GM23338 (cell line): ENCODE measurements at places on chromosomes 11 and 22. TPM values are rescaled to one million over a fixed set of nuclear protein-coding genes. Genes with fewer than 3 reads are reported as not detected.

- H3K4me1 ChIP-seq: peaks cover 36% of the 10 kb centered on the region
- H3K4me3 ChIP-seq: no peak overlapping the region
- H3K27me3 ChIP-seq: no peaks in the 10 kb centered on the region
- peak overlapping the region; percentile 4; the same call in 1 of the 2 replicates for H3K27ac ChIP-seq
Measured at GRCh38 chr11:120398132-120398531, 61.9 kb downstream of the ARHGEF12 start.

DNA sequence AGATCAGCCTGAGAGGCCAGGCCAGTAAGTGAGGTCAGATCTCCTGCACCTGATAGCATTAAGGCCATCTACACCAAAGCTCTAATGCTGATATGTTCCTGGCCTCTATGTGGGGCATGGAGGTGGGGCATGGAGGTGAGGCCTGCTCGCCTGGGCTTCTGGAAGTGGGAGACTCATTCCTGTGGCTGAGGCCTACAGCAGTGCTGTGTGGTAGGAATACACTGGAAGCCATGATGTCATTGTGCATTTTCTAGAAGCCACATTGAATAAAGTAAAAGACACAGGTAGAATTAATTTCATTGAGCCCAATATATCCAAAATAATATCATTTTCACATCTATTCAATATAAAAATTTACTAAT, 2.7 kb downstream of the PNPLA3 start:
- H3K4me1 ChIP-seq: peaks cover 20% of the 10 kb centered on the region
- no peak overlapping the region for H3K4me3 ChIP-seq
- no peak for DNase-seq
- no peaks in the 10 kb centered on the region for H3K27me3 ChIP-seq

DNA sequence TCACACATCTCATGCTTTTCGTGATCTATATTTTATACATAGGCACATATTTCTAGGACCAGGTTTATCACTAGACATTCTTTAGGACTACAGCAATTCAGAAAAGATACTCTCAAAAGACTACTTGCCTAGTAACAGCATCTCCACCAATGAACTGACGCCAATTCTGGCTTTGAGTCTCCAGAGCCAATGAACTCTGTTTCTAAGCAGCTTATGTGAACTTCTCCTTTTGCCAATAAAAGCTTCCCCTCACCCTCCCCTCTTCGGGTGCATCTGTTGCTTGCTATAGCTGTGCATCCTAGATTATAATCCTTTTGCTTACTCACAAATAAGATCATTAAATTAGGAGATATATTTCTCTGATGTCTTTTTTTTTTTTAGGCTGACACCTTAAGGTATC, 11.4 kb upstream of the ANKK1 start:
- no peak for DNase-seq
- no peak overlapping the region for H3K27ac ChIP-seq
- no peaks in the 10 kb centered on the region for H3K27me3 ChIP-seq

GRCh38 chr11:111162305-111162704, 83.2 kb upstream of the POU2AF2 start:
- no peaks in the 10 kb centered on the region for H3K36me3 ChIP-seq
- no peaks in the 10 kb centered on the region for H3K4me1 ChIP-seq
- DNase-seq: no peak
- no peak overlapping the region for H3K4me3 ChIP-seq
- no peak overlapping the region for H3K27ac ChIP-seq
- H3K27me3 ChIP-seq: no peaks in the 10 kb centered on the region

DNA sequence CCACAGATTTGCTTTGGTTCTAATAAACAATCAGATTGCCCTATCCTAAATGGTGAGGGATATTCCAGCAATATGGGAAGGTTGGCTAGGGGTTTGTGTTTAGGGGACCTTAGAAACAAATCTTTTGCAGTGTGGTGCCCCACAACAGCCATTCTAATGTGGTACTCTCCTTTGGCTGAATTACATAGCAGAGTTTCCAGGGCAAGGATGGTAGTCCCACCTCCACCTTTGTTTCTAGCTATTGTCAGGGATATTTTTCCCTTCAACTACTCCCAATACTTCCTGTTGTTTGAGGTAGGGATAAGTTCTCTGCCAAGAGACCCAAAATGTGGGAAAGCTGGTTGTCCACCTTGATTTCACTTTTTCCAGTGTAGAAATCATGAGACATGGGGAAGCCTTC, 494.7 kb upstream of the CHORDC1 start:
- H3K36me3 ChIP-seq: no peaks in the 10 kb centered on the region
- no peaks in the 10 kb centered on the region for H3K27me3 ChIP-seq
- H3K4me3 ChIP-seq: no peak overlapping the region

Gene CATSPER1
- not detected in 2 replicates for total RNA-seq

Gene GLYATL1
- total RNA-seq: 12.6 and 20.5 TPM in 2 replicates

- no peak for DNase-seq
- no peaks in the 10 kb centered on the region for H3K36me3 ChIP-seq
- H3K4me3 ChIP-seq: no peak overlapping the region
- no peaks in the 10 kb centered on the region for H3K27me3 ChIP-seq
Measured at GRCh38 chr11:119472186-119472855, 49.3 kb upstream of the THY1 start.

Gene SMTNL1
- 0.31 TPM in 1 of 2 replicates, not detected in the other for total RNA-seq

Gene ZNHIT2
- 17.4 and 18.1 TPM in 2 replicates for total RNA-seq

- no peak overlapping the region for H3K27ac ChIP-seq
- no peaks in the 10 kb centered on the region for H3K27me3 ChIP-seq
- DNase-seq: no peak
- no peaks in the 10 kb centered on the region for H3K4me1 ChIP-seq
Measured at GRCh38 chr22:27122574-27122973, 465.2 kb downstream of the MIAT start.

Gene APOBEC3F
- total RNA-seq: 3.4 and 4.7 TPM in 2 replicates

Gene TRPM5
- not detected in 2 replicates for total RNA-seq

Gene MISFA
- 1.7 TPM in 1 of 2 replicates, not detected in the other for total RNA-seq

- H3K4me3 ChIP-seq: no peak overlapping the region
- no peaks in the 10 kb centered on the region for H3K36me3 ChIP-seq
- peak; percentile 83 for DNase-seq
- H3K4me1 ChIP-seq: no peaks in the 10 kb centered on the region
- H3K27me3 ChIP-seq: no peaks in the 10 kb centered on the region
- H3K27ac ChIP-seq: no peak overlapping the region
Measured at GRCh38 chr11:16935518-16936302, 78.5 kb downstream of the PLEKHA7 start.
